ENCODE measurements at places on chromosomes 6 and 20.

DNA sequence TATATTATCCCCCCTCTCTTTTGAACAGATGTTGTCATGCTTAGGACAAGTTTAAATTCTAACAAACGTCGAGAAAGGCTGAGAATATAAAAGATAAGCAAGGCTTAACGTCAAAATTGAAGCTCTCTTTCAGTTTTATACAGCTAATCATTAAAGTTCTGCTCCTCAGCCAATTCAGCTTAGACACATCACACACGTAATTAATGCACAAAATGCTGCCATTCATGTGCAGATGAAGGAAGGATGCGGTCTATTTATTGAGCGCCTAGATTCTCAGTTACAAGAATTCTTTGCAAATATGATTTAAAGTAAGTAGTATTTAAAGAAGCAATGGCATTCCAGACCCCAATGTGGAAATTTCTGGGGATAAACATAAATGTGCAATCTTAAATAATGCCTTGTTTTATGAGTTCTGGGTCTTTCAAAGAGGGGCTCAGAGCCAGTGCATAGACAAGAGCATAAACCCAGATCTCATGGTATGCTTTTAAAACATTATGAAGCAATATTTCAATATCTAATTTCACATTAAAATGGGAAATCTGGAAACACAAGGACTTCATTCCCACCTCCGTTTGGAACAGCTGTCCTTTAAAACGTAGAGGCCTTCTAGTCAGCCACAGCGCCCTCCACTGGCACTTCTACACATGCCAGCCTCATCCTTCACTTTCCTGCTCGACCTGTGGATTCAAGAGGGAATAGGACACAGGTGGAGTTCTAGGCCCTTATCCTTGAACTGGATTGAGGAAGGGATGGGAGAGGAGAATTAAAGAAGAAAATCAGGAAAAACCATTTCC, 85.8 kb downstream of the LYRM4 start:
- DNase-seq, result no peak

DNA sequence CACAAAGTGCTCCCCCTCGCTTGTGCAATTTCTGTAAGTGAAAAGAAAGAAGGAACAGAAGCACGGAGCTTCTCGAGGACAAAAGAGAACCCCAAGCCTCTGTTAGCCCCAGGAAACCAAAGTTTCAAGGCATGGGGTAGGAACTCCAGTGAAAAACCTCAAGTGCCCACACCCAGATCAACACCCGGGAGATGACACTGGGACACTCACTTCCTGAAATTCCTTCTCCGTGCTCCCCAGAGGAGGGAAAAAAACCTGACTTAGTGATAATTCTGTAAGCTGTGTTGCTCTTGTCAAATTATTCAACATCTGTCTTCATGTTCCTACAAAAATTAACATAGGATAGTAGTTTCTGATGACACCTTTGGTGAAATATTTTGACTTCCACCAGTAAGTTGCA, 4.6 kb downstream of the MDGA1 start:
- DNase-seq, result no peak

DNA sequence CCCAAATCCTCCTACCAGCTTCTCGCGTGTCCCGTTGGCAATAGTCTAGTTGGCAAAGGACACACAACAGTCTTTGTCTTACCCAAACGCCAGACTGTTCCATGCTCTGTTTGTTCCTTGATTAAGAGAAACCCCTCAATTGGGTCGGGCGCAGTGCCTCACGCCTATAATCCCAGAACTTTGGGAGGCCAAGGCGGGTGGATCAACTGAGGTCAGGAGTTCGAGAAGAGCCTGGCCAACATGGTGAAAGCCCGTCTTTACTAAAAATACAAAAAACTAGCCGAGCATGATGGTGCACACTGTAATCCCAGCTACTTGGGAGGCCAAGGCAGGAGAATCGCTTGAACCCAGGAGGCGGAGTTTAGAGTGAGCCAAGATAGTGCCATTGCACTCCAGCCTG, 153.7 kb downstream of the GRM4 start:
- no peak for DNase-seq

GRCh38 chr6:110183292-110183885, 3.2 kb downstream of the CDC40 start:
- DNase-seq, result no peak

DNA sequence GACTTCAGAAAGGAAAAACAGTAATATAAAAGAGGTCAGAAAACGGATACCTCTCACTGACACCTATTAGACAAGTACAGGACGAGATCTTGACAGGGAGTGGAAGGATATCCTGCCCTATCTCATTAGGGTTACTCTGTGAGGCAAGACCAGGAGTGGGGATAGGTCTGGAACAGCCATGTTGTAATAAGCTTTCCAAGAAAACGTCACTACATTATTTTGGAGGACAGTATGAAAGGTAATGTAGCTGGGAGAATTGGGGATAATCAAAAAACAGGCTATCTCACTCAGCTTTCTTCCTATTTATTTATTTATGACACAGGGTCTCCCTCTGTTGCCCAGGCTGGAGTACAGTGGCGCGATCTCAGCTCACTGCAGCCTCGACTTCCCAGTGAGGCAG, 25.3 kb downstream of the HMGN4 start:
- DNase-seq, result no peak

- DNase-seq, result no peak
Observed at GRCh38 chr20:24584538-24585356, 115.3 kb downstream of the SYNDIG1 start.

DNA sequence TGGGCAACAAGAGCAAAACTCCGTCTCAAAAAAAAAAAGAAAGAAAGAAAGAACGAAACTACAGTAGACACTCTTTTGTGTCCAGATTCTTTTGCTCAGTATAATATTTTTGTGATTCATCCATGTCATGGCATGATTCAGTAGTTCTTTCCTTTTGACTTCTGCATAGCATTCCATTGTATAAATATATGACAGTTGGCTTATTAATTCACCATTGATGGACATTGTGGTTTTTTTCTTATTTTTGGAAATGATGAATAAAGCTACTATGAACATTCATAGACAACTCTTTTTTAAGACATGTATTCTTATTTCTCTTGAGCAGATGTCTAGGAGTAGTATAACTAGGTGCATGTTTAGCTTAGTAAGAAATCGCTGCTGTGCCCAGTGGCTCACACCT, 10.3 kb upstream of the IER3 start:
- DNase-seq, result no peak

GRCh38 chr6:130382872-130383490, 17.2 kb downstream of the TMEM200A start:
- DNase-seq, result no peak

DNA sequence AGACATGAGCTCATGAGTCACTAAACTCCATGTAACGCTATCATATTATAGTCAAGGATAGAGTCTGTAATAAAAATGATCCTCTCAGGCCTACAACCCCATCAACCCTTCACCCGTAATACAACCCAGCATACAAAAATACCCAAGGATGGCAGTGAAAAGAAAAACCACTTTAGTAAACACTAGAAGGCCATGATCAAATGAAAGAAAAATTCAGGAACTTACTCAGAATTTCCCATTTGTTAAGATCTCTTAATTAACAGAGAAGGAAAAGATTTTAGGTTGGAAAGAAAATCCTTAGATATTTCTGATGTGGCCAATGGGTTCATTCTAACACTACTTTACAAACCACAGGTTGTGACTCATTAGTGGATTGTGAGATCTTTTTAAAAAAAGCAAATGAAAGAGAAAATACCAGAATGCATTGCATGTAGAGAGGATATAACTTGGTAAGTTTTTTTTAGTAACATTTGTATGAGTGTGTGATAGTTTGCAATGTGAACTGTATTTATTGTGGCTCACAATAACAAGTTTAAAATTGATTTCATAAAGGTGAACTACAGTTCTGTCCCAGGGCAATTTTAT, 8.0 kb upstream of the UBE2J1 start:
- no peak for DNase-seq

- DNase-seq, result no peak
Observed at GRCh38 chr6:25935953-25936352, 5.5 kb upstream of the SLC17A2 start.

GRCh38 chr20:44074252-44075151, 112.5 kb downstream of the JPH2 start:
- DNase-seq, result no peak

GRCh38 chr20:34880215-34880850, 3.9 kb downstream of the ACSS2 start:
- DNase-seq, result no peak

DNA sequence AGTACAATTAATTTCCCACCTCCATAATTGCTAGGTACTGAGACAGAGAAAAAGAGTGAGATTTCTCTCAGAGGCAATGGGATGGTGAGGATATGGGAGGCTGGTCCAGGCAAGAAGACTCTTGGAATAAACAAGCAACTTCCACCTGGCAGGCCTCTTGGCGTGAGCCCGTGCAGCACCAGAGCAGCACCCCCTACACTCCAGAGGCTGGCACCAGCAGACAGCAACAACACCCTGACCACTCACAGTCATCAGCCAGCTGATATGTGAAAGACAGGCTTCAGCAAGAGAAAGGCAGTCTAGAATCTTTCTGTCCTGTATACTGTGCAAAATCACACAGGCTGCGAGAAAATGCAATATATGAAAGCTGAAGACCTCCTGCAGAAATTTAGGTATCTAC, 59.7 kb downstream of the KIF13A start:
- no peak for DNase-seq

DNA sequence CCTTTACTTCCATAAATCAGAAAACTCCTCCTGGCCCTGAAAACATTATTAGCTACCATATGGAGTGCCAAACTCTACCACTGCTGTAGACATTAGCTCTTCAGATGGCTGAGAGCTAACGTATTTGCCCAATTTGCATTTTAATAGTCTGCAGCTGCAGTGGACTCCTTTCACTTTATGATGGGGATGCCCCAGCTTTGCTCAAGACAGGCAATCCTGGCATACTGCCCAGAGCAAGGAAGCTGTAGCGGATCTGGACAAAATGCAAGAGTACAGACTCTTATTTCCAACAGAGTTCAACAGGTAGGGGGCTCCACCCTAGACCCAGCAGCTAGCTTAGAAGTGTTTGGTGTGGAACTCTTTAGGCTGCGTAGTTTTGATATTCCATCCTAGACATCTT, 246.7 kb downstream of the FOXC1 start:
- DNase-seq, result no peak

DNA sequence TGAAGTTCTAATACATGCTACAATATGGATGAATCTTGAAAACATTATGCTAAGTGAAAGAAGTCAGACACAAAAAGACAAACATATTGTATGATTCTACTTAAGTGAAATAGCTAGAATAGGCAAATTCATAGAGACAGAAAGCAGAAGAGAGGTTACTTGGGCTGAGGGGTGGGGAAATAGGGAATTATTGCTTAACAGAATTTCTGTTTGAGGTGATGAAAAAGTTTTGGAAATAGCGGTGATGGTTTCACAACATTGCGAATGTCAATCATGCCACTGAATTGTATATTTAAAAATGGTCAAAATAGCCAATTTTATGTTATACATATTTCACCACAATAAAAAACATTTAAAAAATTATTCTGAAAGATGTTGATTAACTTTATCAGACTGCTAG, 6.1 kb downstream of the SLC26A8 start:
- no peak for DNase-seq

DNA sequence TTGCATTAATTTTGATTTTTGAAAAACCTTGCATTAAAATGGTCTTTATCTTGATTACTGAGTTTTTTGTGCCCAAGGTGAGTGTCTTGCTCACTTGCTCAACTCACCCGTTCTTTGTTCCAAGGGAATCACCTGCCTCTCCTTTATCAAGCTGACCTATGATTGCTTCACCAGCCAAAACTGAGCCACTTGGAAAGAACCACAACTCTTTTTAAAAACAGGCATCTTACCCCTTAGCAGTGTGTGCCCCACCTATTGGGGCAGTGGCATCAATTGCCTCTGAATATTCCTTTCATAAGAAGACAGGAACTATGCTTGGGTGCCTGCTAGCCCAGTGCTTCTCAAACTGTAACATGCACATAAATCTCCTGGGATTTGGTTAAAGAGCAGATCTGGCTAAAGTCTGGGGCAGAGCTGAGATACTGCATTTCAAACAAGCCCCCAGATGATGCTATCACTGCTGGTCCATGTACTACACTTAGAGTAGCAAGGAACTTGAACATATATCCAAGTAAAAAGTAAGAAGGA, 3.3 kb upstream of the STK38 start:
- no peak for DNase-seq

- DNase-seq, result no peak
Observed at GRCh38 chr6:134707342-134708031, 242.4 kb downstream of the ALDH8A1 start.

- no peak for DNase-seq
Observed at GRCh38 chr6:14734416-14735340, 511.2 kb upstream of the JARID2 start.
